ENCODE measurements at places on chromosomes 3 and 15.

DNA sequence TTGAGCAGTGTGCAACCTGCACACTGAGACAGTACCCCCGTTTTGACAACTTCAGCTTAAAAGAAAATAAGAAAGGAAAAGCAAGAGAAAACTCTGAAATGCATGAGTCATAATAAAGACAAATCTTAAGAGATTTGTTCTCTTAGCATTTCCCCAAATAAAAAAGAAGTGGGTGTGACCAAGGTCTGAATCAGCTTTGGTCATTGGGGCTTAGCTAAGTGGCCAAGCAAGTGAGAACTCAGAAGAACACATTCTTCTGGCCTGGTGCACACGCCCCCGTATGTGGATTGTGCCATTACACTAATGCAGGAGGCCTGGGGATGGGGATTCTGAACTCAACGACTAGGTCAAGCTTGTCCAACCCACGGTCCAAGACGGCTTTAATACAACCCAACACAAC, 56.9 kb upstream of the PDZRN3 start:
- DNase-seq: no peak

DNA sequence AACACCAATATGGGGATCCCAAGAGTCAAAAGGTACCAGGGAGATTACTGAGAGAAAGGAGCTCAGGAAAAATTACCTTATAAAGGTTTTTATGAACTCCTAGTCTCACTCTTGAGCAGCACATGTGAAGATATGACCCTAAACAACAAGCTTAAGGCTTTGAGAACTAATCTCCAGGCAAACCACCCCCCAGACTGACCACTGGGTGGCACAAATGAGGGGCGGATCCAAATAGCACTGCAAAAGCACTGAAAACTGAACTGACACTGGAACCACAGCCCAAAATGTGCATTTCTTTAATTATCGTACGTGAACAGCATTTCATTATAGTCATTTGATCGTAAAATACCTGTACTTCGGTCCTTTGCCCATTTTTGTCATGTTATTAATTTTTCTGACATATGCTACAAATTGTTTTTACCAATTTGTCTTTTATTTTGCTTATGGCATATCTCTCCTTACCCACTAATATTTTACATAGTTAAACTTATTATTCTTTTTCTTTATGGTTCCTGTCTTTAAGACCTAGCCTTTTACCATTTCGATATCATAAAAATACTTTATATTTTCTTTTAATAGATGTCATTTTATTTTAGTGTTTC, 31.5 kb upstream of the TFDP2 start:
- peak; percentile 3 for DNase-seq

DNA sequence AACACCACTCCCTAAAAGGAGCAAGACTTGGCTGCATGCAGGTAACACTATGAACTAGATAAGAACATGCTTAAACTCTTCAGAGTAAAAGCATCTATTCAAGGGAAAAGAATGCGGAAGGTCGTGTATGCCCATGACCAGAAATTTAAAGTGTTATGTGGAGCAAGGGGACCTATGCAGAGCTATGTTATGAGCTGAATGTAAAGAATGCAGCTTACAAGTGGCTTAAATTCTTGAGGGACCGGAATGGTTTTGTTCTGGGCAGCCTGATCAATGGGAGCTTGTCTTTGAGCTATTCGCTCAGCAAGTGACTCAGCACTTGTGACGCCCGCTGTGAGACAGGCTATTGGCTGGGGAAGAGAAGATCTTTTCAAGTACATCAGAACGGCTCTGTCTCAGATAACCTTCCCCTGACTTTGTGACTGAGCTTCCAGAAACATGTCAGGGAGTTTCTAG, 367.5 kb upstream of the THBS1 start:
- DNase-seq: no peak

GRCh38 chr15:77654975-77655374, 22.3 kb upstream of the LINGO1 start:
- no peak for DNase-seq

GRCh38 chr3:162704238-162704637, 1207.6 kb downstream of the OTOL1 start:
- DNase-seq: no peak

DNA sequence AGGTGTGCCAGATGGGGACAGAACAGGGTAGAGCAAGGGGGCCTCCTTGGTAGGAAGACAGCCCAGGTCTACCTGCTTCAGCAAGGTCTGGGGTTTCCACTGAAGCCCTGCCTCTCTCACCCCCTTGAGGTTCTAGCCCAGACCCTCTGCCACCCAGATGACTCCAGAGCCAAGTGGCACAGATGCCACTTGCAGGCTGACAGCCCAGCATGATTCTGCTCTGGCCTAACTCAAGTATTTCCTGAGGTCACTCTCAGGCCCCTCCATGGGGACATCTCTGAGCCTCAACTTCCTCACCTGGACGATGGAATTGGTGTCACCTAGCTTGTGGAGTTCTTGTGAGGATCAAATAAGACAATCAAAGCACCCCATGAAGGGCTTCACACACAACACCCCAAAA, 23.9 kb downstream of the PLXNB1 start:
- no peak for DNase-seq
